ENCODE measurements at places on chromosomes 11 and 22. TPM values are rescaled to one million over a fixed set of nuclear protein-coding genes. Genes with fewer than 3 reads are reported as not detected.
A peak's percentile ranks its signal among the peaks of the same experiment; 100 is the strongest.

DNA sequence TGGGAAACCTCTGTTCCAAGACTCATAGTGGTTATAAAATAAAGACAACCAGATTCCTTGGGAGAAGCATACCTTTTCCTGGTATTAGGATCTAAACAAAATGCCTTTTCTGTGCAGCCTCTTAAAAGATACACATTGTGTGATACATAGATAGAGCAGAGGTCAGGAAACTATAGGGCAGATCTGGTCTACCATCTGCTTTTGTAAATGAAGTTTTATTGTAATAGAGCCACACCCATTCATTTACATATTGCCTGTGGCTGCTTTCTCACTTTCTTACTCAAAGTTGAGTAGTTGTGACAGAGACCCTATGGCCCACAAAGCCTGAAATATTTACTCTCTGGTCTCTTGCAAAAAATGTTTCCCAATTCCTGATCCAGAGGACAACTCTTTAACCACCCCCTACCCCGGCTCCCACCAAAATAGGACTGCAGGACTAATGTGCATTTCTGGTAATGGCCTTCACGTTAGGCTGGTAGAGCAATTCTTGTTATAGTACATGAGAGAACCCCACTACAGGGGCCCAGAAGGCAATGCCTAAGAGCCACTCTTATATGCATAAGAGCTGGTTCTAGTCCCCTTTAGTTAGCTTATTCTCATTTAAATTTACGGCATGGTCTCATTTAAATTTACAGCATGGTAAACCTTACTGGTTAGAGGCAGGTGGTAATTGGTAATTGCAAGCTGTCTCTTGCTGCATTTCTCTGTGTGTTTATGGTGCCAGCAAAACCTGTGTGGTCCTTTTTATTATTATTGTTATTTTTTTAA, 76.8 kb upstream of the YWHAH start:
- DNase-seq = no peak

DNA sequence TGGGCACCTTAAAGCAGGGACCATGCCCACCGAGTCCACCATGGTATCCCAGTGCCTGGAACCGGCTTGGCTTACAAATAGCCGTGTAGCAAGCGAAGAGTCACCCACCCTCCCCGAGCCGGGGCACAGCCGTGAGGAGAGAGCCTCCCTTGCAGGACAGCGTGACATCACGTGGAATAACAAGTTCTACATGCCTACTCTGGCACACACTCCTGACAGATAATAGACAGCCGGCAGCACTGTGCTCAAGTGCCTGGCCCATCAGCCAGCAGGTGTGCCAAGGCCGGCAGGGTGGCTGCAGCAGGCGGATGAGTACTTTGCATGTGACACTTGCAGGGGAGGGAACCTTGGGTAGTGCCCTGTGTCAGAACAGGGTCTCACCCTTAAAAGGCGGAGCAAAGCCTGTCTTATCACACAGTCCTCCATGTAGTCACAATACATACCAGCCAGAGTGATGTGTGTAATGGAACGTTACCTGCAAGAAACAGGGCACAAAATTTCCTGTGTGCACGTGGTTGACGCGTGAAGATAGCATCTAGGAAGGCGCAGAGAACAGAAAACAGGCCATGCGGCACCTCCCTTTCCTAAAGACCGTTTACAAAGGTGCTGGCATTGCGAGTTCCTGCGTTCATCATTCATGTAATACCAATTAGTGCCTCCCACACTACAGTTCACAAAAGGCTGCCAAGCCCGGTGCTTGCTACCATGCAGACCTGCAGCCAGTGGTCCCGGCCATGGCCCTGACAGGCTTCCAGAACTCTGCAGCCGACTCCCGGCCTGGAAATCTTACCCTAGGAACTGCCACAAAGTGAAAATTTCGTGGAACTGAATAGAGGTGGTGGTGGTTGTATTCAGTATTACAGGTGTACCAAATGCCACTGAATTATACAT, 16.4 kb downstream of the TOM1 start:
- no peak for DNase-seq

DNA sequence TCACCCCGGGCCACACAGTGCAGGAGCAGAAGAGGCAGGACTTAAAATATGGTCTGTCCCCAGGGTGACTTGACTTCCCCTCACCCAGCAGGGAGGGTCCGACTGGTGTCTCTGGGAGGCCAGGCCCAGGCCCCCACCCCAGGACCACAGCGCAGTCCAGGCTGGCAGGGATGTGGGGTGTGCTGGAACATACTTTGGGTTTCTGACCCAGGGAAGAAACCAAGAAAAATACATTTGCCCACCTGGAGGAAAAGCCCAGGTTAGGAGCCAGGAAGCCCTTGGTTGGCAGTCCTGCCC, 5.2 kb downstream of the C1QTNF6 start:
- no peak for DNase-seq

DNA sequence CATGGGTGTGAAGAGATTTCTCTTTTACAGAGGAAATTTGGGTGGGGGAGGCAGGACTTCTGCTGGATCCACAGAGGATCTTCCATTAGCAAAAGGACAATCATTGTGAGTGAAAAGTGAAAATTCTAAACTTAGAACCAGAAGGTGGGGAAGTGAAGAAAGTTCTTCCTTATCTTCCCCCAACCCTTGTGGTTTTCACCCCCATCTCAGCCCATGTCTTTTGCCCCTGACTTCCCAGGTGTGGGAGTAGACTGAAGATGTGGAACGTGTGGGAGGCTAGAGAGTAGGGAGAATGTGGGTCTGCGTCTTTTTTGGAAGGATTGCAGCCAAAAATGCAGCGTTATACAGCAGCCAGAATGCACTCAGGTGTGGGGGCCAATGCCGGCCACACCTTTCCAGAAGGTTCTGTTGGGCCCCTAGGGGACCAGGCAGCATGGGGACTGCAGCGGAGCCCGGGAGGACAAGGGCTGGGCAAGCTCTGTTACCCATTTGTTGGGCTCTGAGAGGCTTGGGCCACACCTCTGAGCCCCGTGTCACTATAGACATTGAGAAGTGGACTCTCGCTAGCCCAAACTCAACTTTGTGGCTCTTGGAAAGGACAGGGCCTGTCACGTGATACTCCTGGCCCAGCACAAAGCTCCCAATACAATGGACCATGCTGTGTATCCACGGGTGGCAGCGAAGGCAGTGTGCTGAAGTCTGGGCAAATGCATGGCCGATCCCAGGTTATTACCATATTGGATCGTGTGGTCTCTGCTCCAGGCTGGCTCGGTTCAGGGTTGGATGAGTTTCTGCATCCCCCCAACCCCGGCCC, 32.8 kb upstream of the LINC01488 start:
- no peak for DNase-seq

GRCh38 chr11:133521502-133521901, 10.8 kb downstream of the OPCML start:
- no peak for DNase-seq

- DNase-seq = peak; percentile 15
Measured at GRCh38 chr22:16917144-16918003, 90.6 kb downstream of the GAB4 start.

GRCh38 chr11:125479137-125479536, 16.9 kb downstream of the FEZ1 start:
- no peak for DNase-seq

SPINDOC gene
- 25.4 TPM for total RNA-seq

APOL5 gene
- total RNA-seq = not detected

SHANK3 gene
- 0.86 TPM for total RNA-seq

TNRC6B gene
- total RNA-seq = 18.4 TPM

VSIG2 gene
- total RNA-seq = under 0.01 TPM
